ENCODE measurements at places on chromosomes 3 and 15.

DNA sequence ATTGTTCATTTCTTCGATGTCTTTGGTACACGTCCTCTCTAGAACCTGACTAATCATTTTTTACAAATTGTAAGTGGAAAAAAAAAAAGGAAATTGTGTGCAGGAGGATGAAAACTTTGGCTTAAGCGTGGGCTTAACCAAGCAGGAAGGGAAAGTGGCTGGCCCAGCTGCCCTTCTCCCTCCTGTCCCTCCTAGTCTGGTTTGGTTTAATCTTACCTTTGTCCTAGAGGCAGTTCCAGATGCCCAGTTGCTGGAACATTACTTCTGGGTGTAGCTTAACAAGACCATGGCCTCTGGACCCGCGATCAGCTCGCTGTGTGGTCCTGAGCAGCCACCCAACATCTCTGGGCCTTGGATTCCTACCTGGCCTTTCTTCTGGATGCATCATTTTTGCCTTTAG lies 15.4 kb downstream of the PAQR5 start:
- peak; percentile 39 for DNase-seq

GRCh38 chr15:62099094-62099601 lies 32.4 kb downstream of the C2CD4A start:
- no peak for DNase-seq

GRCh38 chr3:136994772-136995516 lies 37.2 kb downstream of the IL20RB start:
- DNase-seq: peak; percentile 86

DNA sequence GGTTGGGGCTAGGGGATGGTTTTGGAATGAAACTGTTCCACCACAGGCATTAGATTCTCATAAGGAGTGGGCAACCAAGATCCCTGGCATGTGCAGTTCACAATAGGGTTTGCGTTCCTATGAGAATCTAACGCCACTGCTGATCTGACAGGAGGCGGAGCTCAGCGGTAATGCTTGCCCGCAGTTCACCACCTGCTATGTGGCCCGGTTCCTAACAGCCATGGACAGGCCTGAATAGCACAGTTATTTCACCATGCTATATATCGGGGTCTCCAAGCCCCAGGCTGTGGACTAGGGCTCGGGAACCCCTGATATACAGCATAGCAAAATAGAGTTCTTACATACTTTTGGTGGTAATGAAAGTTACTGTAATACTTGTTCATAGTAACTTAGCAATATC lies 99.9 kb upstream of the THSD4 start:
- no peak for DNase-seq

- DNase-seq: no peak
Measured at GRCh38 chr3:85709346-85709892, 750.6 kb downstream of the CADM2 start.

- no peak for DNase-seq
Measured at GRCh38 chr15:28891588-28891987, 5.8 kb downstream of the APBA2 start.

DNA sequence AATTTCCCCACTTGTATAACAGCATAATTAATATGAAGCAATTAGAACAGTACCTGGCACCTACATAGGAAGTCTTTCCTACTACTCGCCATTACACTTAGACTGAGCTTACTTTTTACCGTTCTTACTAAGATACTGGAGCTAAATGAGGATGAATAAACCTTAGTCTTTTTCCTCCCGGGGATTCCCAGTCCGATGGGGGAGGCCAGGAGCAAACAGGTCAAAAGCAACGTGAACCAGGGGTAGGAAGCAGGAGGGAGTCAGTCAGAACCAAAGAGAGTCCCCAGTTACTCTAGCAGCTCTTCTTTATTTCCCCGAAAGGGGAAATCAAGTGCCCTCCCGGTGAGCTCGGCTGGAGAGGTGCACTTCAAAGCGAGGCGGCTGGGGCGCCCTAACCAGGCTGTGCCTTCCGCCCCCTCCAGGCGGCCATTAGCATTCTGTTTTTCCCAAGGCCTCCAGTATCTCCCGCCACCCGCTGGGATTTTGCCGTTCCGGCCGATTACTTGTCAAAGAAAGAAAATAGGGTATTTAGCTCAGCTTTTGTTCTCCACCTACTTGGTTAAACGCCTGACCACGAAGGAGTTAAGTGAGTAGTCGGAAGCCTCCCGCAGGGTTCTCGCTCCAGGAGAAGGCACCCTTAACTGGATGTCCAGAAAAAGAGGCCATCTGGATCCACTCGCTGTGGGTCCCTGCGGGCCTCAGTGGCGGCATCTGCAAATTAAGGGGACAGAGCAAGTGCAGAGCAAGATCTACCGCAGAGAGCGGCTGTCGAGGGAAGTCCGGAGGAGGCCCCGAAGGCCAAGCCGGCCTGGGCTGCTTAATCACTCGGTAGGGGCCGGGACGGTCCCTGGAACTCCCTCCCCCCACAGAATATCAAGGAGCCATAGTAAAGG lies 6.3 kb upstream of the EOMES start:
- no peak for DNase-seq

- DNase-seq: no peak
Measured at GRCh38 chr3:172132159-172132586, 92.8 kb downstream of the FNDC3B start.

GRCh38 chr3:59820352-59820934 lies 770.6 kb upstream of the CFAP20DC start:
- DNase-seq: no peak

- no peak for DNase-seq
Measured at GRCh38 chr3:131819381-131820055, 215.3 kb downstream of the CPNE4 start.
